A673 (cell line): ENCODE measurements at places on chromosomes 13 and 19. TPM values are rescaled to one million over a fixed set of nuclear protein-coding genes. Genes with fewer than 3 reads are reported as not detected.

DNA sequence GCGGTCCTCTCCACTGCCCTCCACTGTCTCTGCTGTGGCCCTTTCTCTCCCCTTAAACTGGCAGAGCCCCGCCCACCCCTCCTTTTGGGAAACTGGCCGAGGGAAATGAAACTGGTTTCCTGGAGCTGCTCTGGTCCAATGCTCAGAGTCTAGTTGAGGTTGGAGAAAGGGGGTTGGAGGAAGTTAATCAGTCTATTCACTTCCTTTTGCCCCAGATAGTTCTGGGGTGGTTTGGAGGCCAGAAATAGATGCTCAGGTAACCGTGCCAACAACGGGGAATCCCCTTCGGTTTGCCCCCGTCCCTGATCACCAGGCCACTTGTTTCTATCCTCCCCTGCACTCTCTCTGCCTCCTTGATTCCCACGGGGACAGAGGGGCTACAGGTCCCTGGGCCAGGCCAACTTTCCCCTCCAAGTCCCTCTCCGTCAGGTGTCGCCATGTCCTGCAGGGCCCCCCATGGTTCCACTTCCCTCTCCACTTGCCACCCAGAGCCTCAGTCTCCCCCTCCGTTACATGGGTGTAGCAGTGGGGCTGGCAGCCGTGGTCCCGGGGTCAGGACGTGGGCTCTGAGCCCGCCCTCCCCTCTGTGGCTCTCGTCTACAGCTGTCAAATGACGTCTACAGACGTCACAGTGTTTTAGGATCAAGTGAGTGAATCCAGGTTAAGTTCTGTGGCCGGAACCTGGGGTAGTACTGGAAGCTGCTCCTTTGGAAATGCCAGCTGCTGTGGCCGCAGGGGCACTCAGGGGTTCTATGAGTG lies at the start of gene IL4I1:
TSS of gene IL4I1 (minus strand) at position 25 of the 759 bp plus-strand sequence. CDS start 727 bp downstream, outside the sequence.
- no peak for DNase-seq

DNA sequence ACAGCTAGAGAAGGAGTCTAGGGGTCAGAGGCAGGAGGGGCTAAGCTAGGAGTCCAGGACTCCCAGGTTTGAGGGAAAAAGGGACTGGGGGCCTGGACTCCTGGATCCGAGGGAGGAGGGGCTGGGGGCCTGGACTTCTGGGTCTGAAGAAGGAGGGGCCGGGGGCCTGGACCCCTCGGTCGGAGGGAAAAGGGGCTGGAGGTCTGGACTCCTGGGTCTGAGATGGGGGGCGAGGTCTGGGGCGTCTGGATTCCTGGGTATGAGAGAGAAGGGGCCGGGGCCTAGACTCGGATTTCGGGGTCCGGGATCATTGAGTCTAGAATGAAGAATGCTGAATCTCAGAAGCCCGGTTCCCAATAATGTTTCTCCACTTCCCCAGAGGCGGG lies 18.5 kb downstream of the BRSK1 start:
- DNase-seq, result no peak

DNA sequence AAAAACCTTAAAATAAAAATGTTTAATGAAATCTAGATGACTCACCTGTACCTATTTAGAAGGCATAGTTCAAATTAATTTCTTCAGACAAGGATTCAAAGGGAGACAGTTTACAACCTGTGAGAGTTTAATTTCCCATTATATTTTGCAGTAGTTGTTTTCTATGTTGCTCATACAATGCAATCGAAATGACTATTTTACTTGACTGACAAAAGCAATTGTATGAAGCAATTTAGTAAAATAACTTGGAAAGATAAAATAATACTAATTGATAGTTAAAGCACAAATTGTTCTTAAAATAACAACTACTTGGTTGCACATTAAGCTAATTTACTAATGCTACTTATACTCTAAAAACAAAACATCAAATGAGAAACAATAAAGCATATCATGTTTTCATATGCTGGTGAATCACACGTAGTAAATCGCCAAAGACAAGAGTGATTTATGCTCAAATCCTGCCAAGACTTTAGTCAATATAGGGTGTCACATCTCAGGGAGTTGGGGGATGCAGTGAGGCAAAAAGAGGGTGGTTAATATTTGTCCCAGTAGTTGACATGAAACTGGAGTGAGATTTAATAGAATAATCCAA lies 6.4 kb downstream of the DACH1 start:
- peak; percentile 5 for DNase-seq

Gene ZNF773
- 9.7 and 13.4 TPM in 2 replicates for total RNA-seq

Gene ZNF681
- 0.07 and 0.15 TPM in 2 replicates for total RNA-seq

Gene SLITRK5
- 1.3 and 2.2 TPM in 2 replicates for total RNA-seq

DNA sequence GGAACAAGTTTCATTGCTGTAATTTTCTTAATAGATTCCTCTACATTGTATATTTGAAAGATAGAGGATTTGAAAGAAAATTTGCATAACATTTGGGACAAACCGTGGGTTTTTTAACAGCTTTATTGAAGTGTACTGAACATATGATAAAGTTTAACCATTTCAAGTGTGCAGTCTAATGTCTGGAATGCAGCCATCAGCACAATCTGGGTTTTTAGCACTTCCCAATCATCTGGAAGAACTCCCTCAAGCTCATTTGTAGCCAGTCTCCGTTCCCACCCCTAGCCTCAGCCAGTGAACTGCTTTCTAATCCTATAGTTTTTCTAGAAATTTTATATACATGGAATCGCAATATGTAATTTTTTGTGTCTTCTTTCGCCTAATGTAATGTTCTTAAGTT lies 12.6 kb downstream of the METTL21C start:
- DNase-seq, result no peak

- DNase-seq, result no peak
These were observed 161.5 kb downstream of the KATNAL1 start for GRCh38 chr13:30145709-30146367.

Gene APC2
- 1.3 and 1.9 TPM in 2 replicates for total RNA-seq

GRCh38 chr13:48866249-48866648 lies 109.5 kb upstream of the FNDC3A start:
- DNase-seq, result no peak

DNA sequence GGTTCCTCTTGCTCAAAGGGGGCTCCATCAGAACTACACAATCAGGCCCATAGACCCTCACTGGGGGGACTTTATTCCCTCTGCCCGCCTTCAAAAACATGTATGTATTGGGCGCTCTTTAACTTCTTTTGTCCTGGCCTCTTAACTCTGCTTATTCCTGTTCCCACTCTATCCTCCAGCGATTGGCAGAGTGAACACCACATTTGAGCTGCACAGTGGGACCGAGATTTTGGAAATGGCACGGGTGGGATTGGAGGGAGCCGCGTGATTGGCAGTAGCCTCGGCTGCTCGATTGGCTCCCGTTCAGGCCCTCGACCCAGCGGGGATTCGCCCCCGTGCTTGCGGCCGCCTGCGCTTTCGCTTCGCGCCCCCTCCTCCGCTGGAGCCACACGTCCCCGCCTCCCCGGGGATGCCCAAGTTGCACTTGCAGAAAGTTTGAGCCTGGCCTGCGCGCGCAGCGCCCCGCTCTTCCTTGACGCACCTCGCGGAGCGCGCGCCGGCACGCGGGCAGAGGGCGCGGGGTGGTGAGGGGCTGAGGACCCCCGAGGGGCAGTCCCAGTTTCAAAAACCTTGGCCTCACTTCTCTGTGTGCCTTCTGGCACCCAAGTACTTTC lies at the start of gene ZIC5:
TSS of gene ZIC5 (minus strand) at position 192 of the 614 bp plus-strand sequence. CDS start at position 28, 164 bp downstream.
- peak; percentile 98 for DNase-seq

DNA sequence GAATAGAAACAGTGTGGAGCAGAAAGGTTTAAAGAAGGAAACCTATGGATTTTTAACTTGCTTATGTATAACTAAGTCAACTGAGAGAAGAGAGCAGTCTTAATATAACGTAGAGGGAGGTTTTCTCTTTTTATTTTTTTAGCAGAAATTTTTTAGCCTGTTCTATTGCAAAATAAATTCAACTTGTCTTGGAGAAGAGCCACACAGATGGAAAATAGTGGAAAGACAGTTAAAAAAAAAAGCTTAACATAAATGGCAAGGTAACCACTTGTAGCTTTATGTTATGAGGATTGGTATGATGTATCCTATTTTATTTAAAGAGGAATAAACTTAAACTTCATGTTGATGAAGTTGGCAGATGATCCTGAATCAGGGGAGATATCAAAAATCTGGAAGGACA lies 312.4 kb downstream of the SHISA2 start:
- no peak for DNase-seq

DNA sequence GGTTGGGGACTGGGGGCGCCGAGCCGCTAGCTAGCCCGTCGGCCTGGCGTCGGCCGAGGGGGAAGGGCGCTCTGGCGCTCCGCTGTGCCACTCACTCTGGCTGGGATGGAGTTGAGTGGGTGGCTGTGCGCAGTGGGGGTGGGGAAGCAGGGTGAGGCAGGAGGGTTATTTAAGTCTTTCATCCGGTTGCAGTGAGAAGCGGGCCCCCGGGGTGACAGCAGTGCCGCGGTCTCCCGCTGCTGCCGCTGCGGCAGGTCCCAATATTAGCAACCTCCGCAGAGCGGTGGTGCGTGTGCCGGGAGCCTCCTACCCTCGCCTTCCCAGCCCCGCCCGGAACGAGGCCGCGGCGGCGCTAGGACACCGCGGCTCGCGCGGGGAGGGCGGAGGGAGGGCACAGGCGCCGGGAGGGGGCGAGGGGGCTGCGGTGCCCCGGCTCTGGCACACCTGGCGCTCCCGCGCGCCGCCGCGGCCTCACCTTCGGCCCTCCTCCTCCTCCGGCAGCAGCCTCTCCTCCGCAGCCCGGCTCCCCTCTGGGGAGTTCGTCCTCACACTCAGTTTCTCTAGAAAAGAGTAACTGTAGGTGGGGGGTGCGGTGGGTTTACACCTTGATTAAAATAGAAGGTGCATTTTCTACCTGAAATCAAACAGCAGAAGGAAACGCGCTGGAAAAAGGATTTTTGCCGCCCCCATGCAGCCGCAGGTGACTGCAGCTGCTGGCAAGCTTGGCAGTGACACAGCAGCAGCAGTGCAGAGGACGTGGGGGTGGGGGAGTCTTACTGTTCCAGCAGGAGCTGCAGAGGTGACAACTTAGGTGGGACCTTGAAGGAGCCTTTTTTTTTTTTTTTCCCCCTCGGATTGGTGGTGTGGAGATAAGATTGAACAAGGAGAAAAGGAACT lies 4.5 kb downstream of the FGF9 start:
- DNase-seq, result peak; percentile 53

DNA sequence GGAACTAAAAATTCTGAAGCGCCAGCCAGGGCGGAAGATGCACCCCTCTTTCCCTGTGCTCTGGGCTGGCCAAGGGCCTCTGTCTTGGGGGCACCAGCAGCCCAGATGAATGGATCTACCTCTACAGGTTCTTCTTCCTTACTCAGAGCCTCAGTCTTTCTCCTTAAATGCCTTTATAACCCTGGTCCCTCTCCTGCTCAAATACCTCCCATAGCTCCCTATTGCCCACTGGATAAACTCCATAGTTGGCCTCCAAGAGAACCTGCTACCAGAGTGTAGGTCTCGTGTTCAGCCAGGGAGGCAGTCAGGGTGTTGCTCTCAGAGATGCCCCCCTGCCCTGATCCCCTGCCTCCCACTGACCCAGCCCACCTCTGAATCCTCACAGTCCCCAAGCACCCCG lies 30.5 kb downstream of the OR10H4 start:
- no peak for DNase-seq

DNA sequence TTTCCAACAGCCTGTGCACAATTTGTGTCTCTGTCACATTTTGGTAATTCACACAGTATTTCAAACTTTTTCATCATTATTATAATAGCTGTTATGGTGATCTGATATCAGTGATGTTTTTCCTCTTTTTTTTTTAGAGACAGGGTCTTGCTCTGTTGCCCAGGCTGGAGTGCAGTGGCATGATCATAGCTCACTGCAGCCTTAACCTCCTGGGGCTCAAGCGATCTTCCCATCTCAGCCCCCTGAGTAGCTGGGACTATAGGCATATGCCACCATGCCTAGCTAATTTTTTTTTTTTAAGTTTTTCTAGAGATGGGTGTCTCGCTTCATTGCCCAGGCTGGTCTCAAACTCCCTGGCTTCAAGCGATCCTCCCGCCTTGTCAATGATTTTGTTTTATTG lies 5.8 kb downstream of the MARK4 start:
- DNase-seq, result no peak

Gene PALM
- 21.2 and 40.3 TPM in 2 replicates for total RNA-seq

- no peak for DNase-seq
These were observed at the start of gene SLC1A6 for GRCh38 chr19:14979476-14980255. Gene SLC1A6 (minus strand): TSS chr19:14979864. CDS start chr19:14972910, 6,954 bp downstream.

GRCh38 chr13:23949200-23949599 lies 51.9 kb upstream of the C1QTNF9B start:
- DNase-seq, result no peak

GRCh38 chr19:19050104-19050503 lies 13.7 kb upstream of the SLC25A42 start:
- DNase-seq, result no peak

Gene LILRB2
- not detected in 2 replicates for total RNA-seq

Gene FLT1
- 4.3 and 5.2 TPM in 2 replicates for total RNA-seq

GRCh38 chr13:111905609-111905945 lies 161.4 kb upstream of the SOX1 start:
- DNase-seq, result no peak

Gene ATCAY
- 0.76 and 0.95 TPM in 2 replicates for total RNA-seq

Gene KIR3DL1
- not detected in 2 replicates for total RNA-seq

GRCh38 chr13:53405616-53406015 lies 377.0 kb downstream of the OLFM4 start:
- DNase-seq, result no peak

DNA sequence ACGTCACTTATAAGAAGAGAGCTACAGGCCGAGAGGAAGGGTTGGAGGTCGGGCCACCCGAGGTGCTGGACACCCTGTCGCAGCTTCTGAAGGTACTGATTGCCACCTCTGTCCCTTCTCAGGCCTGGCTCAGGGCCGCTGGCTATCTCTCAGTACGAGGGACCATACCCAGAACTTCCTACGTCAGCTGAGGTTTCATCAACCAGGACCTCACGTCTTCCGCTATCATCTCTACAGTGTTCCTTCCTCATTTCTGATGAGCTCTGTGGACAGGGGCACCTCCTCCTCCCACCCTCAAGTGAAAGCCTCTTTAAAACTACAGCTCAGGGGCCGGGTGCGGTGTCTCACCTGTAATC lies 58.2 kb upstream of the USE1 start:
- DNase-seq, result no peak

Gene CEP89
- total RNA-seq, result 38.7 and 47.2 TPM in 2 replicates

Gene ELSPBP1
- total RNA-seq, result 0.47 and 1.0 TPM in 2 replicates

DNA sequence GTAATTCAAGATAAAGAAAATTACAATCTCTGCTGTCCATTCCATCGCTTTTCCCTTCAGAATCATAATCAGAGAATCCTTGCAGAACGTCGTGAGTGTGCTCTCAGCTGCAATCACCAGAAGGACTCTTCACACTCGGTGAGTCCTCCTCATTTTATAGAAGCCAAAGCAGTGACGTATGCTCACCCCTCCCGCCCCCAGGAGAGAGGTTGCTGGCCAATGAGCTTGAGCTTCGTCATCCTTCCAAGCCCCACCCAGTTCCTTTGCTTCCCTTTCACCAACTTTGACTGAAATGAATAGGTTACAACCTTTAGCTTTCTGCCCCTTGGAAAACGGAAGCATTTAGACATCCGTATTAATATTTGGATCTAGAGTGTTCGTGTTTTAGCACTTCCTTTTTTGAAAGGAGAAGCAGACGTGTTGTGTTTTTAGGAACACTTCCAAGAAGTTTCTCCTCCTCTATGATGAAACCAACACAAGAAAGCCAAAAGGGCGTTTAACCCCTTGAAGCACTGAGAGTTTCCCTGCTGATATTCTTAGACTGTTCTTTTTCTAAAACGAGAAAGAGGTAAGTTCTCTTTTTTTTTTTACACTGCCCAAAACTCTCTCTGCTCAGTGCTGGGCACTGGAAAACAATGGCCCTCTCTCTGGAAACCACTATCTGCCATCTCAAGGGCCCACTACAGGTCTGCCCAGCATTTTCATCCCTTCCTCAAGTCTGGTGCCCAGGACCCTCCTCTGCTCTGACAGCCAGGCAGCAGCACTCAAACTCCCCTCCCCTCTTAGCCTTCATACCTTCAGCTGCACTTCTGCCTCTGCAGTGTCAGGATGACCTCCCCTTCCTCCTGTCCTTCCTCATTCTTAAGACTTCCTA lies 44.3 kb upstream of the CEACAM21 start:
- DNase-seq, result peak; percentile 91
